ENCODE measurements at places on chromosomes 6 and 20.

GRCh38 chr6:12791371-12791770, 74.8 kb downstream of the PHACTR1 start:
- no peak for DNase-seq

DNA sequence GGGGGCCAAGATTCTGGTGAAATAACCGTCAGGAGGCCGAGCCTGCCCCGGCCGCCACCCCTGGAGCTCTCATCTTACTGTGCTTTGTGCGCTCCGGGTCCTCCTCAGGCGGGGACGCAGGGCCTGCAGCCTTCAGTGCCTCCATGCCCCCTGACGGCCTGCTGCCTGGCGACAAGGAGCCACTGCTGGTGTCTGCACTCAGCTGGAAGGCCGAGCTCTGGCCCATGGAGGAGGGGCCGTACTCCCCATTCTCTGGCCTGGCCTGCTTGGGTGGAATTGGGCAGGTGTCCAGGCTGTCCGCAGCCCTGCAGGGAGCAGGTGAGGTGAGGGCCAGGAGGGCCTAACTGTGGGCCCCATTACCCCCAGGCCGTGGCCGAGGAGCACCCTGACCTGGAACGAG, 5.3 kb downstream of the ZNF512B start:
- no peak for DNase-seq

DNA sequence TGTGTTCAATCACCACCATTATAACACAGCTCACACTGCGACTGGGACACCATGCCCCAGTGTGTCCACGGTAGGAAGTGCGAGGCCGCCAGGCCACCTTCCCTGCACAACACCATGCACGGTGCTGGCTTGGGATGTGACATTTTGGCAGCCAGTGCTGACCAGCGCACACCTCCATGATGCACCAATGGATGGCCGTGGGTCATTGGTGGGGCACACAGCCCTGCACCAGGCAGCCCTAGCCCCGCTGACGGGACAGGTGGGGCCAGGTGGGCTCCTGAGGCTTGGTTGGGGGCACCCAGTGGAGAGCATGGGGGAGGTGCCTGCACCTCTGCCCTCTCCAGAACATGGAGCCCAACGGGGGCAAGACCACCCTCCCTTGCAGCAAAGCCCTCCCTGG, 18.2 kb upstream of the FRMD1 start:
- no peak for DNase-seq

DNA sequence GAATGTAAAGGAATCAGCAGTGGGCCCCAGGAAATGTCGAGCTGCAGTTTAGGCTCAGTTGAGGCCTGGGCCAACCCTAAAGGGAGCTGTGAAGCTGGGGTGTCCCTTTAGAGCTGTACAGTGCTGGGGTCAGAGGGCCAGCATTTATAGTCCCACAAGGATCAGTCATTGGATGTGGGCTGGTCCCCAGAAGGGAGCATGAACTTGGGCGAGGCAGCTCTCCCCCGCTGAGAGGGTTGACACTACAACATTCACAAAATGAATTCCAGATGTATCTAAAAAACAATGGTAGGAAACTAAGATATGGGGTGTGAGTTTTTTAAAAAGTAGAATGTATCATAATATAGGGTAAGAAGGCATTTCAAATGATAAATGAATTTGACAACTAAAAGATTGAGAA, 29.7 kb upstream of the TMX4 start:
- DNase-seq: no peak

- no peak for DNase-seq
These were observed 501.6 kb upstream of the MAP3K7 start for GRCh38 chr6:91088515-91088914.

- DNase-seq: no peak
These were observed 663 bp downstream of the COQ3 start for GRCh38 chr6:99393366-99393697.

GRCh38 chr20:52817511-52817910, 154.6 kb upstream of the TSHZ2 start:
- DNase-seq: no peak

DNA sequence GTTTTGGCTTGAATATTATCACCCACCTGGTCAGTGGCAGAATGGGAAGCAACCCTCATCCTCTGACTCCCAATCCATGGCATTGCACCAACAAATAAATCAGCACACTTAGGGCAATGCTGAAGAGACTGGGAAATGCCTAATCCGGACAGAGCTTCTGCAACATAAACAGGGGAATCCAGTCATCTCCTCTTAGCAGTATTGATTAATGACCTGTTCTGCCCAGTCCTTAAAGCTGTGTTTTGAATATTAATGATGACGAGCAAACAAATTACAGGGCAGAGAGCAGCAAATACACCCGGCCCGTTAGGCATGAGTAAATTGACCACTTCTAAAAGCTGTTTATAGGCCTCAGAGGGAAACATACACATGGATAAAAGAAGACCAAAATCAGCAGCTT, 77.0 kb upstream of the B3GAT2 start:
- no peak for DNase-seq

DNA sequence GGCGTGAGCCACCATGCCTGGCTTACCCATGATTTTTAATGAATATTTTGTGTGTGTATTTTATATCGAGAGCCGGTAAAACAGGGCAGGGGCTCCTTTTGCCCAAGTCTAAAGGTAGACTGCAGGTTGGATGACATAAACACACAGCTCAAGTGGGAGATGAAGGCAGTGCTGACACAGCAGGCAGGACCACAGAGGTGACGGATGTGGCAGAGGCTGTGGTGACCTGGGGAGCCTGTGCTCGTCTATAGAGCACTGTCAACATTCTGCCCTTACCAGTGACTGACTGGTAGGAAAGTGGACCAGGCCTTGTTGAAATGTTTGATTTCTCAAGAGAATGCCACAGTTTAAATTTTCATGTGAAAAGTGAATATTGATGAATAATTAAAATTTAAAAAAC, 137.5 kb downstream of the ZFP64 start:
- no peak for DNase-seq

DNA sequence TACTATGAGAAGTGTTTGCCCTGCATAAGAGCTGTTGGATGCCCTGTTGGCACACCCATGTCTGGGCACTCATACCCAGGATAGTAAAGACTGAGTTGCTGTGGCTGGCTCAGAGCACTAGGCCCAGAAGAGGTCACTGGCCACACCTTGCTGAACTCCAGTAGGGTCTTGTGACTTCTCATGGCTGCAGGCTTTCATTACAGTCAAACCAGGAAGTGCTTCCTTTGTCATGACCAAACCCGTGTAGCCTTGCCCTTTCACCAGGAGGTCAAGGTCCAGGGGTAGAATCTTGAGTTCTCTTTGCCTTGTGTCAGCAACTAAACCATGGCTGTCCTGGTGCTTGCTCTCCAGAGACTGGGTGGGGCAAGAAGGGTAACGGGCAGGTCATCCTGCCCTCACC, 49.5 kb downstream of the CD164 start:
- DNase-seq: no peak

GRCh38 chr20:38874460-38875174, 51.6 kb upstream of the FAM83D start:
- DNase-seq: no peak

GRCh38 chr6:50925548-50925947, 106.9 kb downstream of the TFAP2B start:
- DNase-seq: no peak

- no peak for DNase-seq
These were observed 12.1 kb upstream of the C20orf203 start for GRCh38 chr20:32685541-32686529.

DNA sequence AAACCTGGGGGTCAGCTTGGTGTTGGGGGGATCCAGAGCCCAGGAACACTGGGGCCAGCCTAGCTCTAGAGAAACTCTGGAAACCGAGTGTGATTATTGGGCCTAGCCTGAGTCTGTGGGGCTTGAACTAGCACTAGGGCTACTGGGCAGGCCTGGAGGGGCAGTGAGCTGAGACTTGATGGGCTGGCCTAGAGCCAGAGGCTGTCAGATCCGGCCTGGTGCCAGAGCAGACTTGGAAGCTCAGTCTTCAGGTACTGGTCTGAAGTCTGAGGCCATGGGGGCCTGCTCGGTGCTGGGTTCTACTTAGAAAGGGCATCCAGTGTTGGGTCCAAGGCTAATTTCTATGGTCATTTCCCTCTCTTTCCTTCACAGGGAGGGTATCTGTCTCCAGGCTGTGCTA, 2.7 kb downstream of the DEFB112 start:
- no peak for DNase-seq

DNA sequence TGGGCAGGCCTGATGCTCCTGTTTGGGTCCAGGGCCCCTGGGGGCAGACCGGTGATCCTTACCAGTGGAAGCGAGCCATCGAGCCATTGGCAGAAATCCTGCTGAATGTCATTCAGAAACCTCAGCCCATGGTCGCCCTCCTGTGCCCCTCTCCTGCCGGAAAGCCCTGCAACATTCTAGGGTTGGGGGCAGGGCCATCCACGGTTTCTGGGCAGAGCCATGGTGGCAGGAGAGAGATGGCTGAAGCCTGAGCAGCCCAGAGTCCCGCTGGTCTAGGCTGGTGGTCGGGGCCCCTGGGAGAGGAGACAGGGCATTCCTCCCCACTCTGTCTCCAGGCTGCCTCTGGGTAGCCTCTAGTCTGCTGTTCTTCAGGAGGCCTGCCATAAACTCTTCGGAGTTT, 19.6 kb upstream of the CHMP4B start:
- no peak for DNase-seq

DNA sequence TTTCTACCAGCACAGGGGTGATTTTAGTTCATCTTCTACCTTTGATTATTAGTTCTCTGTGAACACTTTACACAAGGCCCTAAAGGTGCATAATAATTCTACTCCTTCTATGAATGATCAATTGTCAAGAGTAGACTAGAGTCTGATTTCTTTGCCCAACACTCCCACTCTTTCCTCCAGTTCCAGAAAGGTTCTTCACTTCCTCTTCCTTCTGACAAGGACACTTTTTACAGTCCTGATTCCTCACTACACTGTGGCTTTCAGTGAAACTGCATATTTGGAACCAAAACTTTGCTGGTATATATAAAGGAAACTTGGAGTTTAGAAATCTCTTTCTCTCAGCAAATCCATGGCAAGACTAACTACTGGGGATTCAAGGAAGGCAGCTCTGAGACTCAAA, 10.6 kb upstream of the RSPO3 start:
- no peak for DNase-seq

Data from 8988T (cell line).